ENCODE measurements at places on chromosomes 7 and 10.

- no peak for DNase-seq
These were observed 67.0 kb downstream of the MAP3K8 start for GRCh38 chr10:30500963-30501504.

DNA sequence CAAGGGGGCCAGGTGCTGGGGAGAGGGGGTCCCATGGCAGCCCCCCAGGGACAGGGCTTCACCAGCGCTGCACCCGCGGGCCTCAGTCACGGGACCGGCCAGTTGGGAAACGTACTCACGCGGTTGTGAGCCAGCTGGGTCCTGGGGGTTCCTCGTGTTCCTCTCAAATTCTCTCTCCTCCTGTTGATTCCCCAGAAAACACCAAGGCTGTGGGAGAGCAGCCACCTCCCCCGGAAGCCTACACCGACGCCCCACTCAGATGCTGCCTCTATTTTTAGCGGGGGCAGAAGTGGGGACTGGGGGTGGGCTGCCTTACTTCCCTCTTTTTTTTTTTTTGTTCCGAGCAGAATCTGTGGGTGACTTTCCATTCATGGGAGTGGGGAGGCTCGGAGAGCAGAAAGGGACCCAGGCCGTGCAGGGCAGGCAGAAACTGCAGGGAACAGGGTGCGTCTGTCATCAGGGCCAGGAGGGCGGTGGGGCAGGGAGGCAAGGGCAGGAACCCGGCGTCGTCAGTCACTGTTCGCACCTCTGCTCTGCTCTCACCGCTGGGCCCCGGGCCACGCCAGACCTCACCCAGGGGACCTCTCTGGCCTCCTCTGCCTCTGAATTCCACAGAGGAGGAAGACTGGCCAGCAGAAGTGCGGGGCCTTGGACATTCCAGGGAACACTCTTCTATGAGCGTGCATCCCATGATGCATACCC is 63.1 kb downstream of the CARD11 start:
- DNase-seq: no peak

GRCh38 chr10:91311601-91312381 is 91.3 kb downstream of the PCGF5 start:
- no peak for DNase-seq

- peak; percentile 17 for DNase-seq
These were observed 1.4 kb downstream of the EPHB4 start for GRCh38 chr7:100825751-100826513.

DNA sequence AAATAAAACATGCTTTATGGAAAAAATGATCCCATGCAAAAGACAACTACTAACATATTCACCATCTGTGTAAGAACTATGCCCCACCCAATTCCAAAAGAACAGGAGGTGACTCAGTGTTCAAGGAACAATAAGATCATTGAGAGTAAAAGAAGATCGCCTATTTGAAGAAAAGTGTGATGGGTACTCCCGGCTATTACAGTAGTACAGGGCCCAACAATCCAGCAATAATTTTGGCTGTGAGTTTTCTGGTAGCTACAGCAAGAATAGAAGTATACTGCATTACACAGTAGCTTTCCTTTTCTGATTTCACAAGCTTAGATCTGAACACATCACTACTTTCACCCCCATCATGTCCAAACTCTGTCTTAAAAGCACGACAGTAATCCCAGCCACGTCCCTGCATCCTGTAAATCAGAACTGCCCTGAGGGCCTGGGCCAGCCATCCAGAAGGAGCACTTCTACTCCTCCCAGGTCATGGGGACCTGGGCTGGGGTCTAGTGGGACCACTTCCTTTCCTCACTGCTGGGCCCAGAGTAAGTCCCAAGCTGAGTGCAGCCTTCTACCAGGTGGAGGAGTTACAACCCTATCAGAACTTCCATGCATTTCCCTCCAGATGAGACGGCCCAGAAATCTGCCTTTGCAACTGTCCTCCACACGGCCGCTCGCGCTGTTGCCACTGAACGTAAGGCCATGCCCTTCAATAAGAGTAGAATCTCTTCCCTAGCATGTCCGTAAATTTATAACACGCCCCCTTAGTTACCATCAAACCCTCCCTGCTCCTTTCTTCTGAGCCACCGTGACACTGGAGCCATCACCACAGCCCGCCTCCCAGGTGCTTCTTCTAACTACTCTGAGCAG is 7.9 kb downstream of the ESYT2 start:
- peak; percentile 79 for DNase-seq

- peak; percentile 46 for DNase-seq
These were observed 52.1 kb upstream of the JCAD start for GRCh38 chr10:30111340-30112022.

- no peak for DNase-seq
These were observed 89.5 kb downstream of the ZNF467 start for GRCh38 chr7:149683898-149684297.

DNA sequence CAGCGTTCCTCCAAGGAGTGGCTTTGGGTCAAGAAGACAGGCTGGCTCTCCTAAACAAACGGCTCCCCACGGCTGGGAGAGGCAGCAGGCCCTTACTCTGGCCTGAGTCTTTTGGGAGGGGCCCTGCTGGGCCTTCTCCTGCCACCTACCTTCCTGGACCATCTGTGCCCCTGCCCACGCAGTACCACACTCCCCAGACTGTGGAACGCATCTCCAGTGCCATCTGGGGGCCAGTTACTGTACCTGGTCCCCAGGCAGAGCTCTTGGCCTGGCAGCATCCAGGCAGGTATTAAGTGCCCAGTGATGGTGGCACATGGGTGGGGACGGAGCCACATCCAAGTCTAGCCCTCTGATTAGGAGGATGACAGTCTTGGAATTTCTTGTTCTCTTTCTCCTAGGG is 14.4 kb downstream of the ALKBH4 start:
- DNase-seq: no peak

GRCh38 chr10:87038286-87038717 is 18.2 kb downstream of the FAM25A start:
- DNase-seq: no peak

DNA sequence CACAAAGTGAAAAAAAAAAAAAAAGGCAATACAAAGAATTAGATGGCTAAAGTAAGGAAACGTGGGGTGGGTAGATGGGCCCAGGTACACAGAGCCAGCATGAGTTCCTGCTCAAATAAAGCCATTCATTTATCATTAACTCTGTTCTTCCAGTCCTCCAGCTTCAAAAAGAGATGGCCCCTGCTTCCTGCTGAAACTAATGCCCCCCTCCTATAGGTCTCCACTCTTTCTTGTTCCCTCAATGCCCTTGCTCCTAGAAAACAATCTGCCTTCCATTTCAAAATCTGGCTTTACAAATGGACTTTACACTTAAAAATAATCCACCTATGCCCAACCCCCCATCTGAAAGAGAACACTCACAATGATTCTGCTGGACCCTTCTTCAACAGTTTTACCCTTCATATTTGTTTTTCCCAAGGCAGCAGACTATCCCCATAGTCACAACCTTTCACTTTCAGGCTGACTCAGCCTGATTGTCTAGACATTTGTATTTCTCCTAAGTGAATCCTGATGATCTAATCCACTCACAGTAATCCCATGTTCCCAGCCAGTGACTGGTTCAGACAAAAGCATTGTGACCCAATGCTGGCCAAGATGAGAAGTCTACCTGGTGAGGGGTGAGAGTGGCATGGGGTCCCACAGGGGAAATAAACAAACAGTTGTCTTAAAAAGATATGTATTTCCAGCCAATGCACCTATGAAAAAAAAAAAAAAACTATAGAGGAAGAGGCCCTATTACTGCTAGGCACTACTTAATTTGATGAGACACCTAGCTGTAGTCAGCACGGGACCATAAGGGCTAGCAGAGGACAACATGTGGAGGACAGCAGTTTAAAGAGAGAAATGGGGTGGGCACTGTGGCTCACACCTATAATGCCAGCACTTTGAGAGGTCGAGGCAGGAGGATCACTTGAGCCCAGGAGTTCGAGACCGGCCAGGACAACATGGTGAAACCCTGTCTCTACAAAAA is 74.6 kb upstream of the GRID1 start:
- peak; percentile 96 for DNase-seq

- no peak for DNase-seq
These were observed 20.8 kb upstream of the ADAM12 start for GRCh38 chr10:126408953-126409641.

GRCh38 chr7:112708236-112708635 is 82.0 kb downstream of the TMEM168 start:
- DNase-seq: no peak

GRCh38 chr10:104076743-104077160 is 8.9 kb downstream of the COL17A1 start:
- DNase-seq: peak; percentile 76

DNA sequence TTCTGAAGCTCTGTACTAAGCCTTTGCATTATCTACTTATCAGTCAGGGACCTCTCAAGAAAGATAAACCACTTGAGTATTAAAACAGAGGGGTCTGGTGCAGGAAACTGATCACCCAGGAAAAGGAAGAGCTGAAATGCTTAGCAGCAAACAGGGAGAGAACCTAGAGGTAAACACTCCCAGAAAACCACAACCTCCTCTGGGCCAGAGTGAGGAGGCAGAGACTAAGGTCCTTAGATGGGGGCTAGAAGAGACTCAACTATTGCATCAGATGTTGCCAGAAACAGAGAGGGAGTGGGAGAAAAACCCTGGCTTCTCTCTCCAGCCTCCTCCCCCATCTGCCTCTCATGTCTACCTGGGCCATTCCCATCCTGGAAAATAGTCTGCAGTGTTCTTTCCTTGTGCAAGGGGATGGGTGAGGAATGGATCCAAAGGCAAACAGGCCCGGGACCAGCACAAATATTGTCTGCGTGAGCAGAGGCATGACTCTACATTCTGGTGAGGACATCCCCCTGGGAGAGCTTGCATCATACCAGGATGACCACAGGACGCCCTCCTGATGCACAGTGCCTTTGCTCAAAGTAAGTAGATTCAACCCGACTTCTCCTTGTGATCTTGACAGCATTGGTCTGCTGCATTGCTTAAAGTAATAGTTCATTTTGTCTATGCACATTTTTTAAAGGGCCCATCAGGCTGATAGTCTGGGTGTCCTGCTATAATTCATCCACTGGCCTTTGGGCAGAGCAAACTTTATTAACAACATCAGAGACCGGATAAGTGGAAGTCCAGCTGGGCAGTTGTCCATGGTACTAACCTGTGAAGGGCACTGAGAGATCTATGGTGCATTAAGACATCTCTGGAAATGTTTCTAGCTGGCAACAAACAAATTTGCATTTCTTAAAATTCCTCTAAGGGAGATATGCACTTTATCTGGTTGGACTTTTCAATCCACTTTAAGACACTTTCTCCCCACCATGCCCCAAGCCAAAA is 22.4 kb upstream of the ODAD2 start:
- DNase-seq: no peak

DNA sequence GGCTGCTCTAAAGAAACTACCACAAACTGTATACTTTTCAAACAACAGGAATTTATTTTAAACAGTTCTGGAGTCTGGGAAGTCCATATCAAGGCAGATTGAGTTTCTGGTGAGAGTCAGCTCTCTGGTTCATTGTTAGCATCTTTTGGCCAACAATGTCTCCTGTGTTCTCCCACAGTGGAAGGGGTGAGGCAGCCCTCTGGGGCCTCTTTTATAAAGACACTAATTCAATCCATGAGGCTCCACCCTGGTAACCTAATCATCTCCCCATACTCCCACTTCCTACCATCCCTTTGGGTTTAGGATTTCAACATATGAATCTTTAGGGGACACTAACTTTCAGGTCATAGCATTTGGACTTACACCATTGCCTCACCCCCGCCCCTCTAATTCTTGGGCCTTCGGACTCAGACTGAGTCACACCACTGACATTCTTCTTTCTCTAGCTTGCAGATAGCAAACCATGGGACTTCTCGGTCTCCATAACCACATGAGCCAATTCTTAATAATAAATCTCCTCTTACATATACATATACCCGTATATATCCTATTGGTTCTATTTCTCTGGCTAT is 64.3 kb upstream of the ANTXRL start:
- DNase-seq: peak; percentile 48

- DNase-seq: no peak
These were observed 446.6 kb downstream of the GFRA1 start for GRCh38 chr10:115826396-115826795.

- peak; percentile 92 for DNase-seq
These were observed 3.2 kb downstream of the MAFK start for GRCh38 chr7:1533547-1534329.

- DNase-seq: no peak
These were observed 77.2 kb downstream of the PLXNA4 start for GRCh38 chr7:132499065-132499464.

- no peak for DNase-seq
These were observed 8.8 kb upstream of the LIMK1 start for GRCh38 chr7:74074770-74075169.

- DNase-seq: peak; percentile 26
These were observed 139.9 kb downstream of the ARL4A start for GRCh38 chr7:12827219-12827821.

GRCh38 chr10:116833986-116834985 is 15.0 kb upstream of the ENO4 start:
- no peak for DNase-seq

DNA sequence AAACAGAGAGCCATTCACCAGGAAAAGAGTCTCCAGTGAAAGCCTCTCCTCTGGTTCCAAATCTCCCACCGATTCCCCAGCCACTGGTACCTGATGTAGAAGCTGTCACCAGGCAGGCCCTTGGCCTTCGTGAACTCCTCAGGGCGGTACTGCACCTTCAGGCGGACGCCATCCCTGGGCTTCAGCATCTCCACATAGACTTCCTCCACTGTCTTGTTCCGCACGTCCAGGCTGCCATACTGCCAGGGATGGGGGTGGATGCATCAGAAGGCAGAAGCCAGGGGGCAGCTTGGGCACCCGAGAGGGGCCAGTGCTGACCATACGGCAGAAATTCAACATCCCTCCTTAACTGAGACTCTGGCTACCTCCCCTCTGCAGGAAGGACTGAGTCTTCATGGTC is 118.8 kb downstream of the DLG5 start:
- no peak for DNase-seq

DNA sequence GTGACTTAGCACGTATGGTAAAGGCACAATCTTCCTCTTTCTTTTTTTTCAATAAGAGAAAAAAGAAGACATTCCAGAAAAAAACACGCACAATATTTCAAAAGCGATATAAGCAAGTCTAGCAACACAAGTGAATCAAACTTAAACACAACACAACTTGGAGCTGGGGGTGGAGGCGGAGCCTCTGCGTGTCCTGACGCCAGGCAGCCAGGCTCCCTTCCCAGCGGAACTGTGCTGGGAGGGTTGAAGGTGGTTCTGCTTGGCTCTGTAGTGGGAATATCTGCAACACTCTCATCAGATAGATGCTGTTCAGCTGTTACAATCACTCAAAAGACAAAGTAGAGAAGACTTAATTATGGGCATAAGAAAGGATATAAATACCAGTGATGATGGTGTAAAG is 211.4 kb downstream of the WDR37 start:
- no peak for DNase-seq
